ENCODE measurements at places on chromosomes 6 and 20.

DNA sequence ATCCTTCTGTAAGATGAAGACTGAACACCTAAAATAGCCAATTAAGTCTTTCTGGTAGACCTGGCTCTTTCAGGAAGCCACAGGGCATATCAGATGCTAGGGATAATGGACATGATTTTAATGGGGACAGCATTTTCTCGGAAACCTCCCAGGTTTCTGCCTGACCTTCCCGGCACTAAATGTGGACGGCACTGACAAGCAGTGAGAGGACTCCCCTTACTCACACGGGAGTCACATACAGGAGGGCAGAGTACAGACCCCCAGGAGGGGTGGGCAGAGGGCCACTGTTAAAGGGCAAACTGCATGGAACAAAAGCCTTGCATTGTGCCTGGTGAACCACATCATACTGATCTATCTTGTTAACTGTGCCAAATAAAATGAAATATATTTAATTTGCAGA is 19.9 kb downstream of the PSMG4 start:
- peak; percentile 31 for DNase-seq

GRCh38 chr6:133166766-133167165 is 74.4 kb upstream of the EYA4 start:
- no peak for DNase-seq

- DNase-seq, result no peak
Observed at GRCh38 chr6:1624851-1625781, 15.4 kb downstream of the FOXC1 start.

- no peak for DNase-seq
Observed at GRCh38 chr6:49855221-49855620, 11.1 kb downstream of the CRISP1 start.

GRCh38 chr6:30617565-30618269 is at the start of gene MRPS18B:
Gene MRPS18B (plus strand): TSS chr6:30617840. CDS start chr6:30617866, 26 bp downstream.
- DNase-seq, result peak; percentile 89

DNA sequence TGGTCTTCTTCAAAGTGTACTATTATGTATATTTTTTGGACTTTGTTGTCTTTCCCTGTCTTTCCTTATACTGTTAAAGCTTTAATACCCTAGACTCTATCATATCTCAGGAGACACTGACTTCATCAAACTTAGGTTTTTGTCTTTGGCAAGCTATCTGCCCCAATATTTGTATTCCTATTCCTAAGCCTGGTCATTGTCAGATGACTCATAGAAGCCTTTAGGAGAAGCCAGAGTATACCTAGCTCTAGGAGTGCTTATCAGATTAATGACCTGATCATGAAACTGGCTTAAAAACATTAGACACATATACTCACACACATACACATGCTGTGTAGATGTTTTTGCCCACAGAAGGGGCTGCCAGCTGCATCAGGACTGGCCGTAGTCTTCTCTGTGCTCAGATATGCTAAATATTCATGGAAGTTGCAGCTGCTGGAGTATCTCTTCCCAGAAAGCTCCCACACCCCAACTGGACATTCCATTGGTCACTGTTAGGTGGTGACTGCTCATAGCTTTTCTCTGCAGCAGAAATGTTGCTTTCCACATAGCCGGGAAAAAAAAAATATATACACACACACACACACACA is 102.0 kb downstream of the ANKS1A start:
- no peak for DNase-seq
